ENCODE measurements at places on chromosomes 11 and 22. TPM values are rescaled to one million over a fixed set of nuclear protein-coding genes. Genes with fewer than 3 reads are reported as not detected.

Gene CADM1
- 0.47 TPM for total RNA-seq

Gene SRRD
- total RNA-seq, result 24.8 TPM

Gene ARRB1
- total RNA-seq, result 16.2 TPM

Gene PRR33
- 0.16 TPM for total RNA-seq

DNA sequence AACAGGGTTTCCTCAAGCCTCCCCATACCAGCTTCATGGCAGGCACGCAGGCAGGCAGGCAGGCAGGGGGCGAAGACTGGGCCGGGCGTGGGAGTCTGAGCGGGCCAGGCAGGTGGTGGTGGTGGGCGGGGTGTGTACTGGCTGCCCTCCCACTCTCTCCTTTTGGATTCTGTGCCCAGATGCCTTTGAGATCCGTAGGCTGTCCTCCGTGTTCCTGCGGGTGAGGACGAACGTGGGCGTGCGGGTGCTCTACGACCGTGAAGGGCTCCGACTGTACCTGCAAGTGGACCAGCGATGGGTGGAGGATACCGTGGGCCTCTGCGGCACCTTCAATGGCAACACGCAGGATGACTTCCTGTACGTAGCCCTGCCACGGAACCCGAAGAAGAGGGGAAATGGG, 23.0 kb downstream of the OTOG start:
- no peak for DNase-seq
- H3K36me3 ChIP-seq, result no peaks in the 10 kb centered on the region
- no peaks in the 10 kb centered on the region for H3K27me3 ChIP-seq
- H3K4me1 ChIP-seq, result peaks cover 3% of the 10 kb centered on the region
- no peak overlapping the region for H3K27ac ChIP-seq
- no peak overlapping the region for H3K4me3 ChIP-seq

DNA sequence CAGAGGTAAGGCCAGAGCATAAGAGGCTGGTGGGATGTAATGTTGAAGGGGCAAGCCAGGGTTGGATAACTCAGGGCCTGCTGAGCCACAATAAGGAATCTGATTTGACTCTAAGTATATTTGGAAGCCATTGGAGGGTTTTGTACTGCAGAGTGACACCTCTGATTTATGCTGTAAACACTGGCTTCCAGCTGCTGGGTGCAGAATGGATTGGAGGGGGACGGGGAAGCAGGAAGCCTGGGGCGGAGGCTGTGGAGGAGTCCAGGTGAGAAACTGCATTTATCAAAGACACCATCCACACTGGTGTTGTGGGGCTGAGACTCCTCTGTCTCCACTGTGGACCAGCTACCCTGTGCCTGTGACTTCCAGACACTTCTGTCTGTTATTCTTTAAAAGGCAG, 26.8 kb downstream of the MIAT start:
- H3K4me1 ChIP-seq, result peaks cover 23% of the 10 kb centered on the region
- H3K36me3 ChIP-seq, result peaks cover 32% of the 10 kb centered on the region

- no peak overlapping the region for H3K4me3 ChIP-seq
- H3K36me3 ChIP-seq, result peaks cover 28% of the 10 kb centered on the region
- H3K27me3 ChIP-seq, result no peaks in the 10 kb centered on the region
- H3K27ac ChIP-seq, result no peak overlapping the region
- no peaks in the 10 kb centered on the region for H3K4me1 ChIP-seq
Observed at GRCh38 chr11:28289444-28289843, 181.3 kb downstream of the METTL15 start.

GRCh38 chr11:65584106-65584505, 8.3 kb downstream of the EHBP1L1 start:
- no peaks in the 10 kb centered on the region for H3K27me3 ChIP-seq
- H3K4me1 ChIP-seq, result peaks cover 35% of the 10 kb centered on the region
- H3K36me3 ChIP-seq, result peaks cover 34% of the 10 kb centered on the region
- H3K4me3 ChIP-seq, result no peak overlapping the region
- H3K27ac ChIP-seq, result no peak overlapping the region

GRCh38 chr11:45180179-45180847, 33.9 kb downstream of the PRDM11 start:
- DNase-seq, result peak; percentile 42
- peak overlapping the region; percentile 71 for H3K4me3 ChIP-seq
- H3K4me1 ChIP-seq, result peaks cover 3% of the 10 kb centered on the region
- peak overlapping the region; percentile 64 for H3K27ac ChIP-seq
- H3K36me3 ChIP-seq, result peaks cover 2% of the 10 kb centered on the region

GRCh38 chr11:90407350-90407749, 184.5 kb upstream of the CHORDC1 start:
- no peaks in the 10 kb centered on the region for H3K4me1 ChIP-seq
- H3K27ac ChIP-seq, result no peak overlapping the region
- no peaks in the 10 kb centered on the region for H3K27me3 ChIP-seq
- H3K36me3 ChIP-seq, result no peaks in the 10 kb centered on the region
- H3K4me3 ChIP-seq, result no peak overlapping the region
- DNase-seq, result no peak

GRCh38 chr11:2310073-2310785, 8.4 kb downstream of the TSPAN32 start:
- no peaks in the 10 kb centered on the region for H3K36me3 ChIP-seq
- no peak for DNase-seq
- H3K27me3 ChIP-seq, result no peaks in the 10 kb centered on the region
- peaks cover 29% of the 10 kb centered on the region for H3K4me1 ChIP-seq
- H3K27ac ChIP-seq, result no peak overlapping the region
- H3K4me3 ChIP-seq, result no peak overlapping the region

GRCh38 chr22:24848559-24849168, 42.7 kb downstream of the SGSM1 start:
- no peaks in the 10 kb centered on the region for H3K36me3 ChIP-seq
- H3K4me1 ChIP-seq, result peaks cover 10% of the 10 kb centered on the region
- no peaks in the 10 kb centered on the region for H3K27me3 ChIP-seq
- H3K4me3 ChIP-seq, result no peak overlapping the region

- peak overlapping the region; percentile 46 for H3K27ac ChIP-seq
- H3K27me3 ChIP-seq, result no peaks in the 10 kb centered on the region
- peaks cover 70% of the 10 kb centered on the region for H3K36me3 ChIP-seq
- no peak for DNase-seq
- no peak overlapping the region for H3K4me3 ChIP-seq
- peaks cover 15% of the 10 kb centered on the region for H3K4me1 ChIP-seq
Observed at GRCh38 chr11:93728792-93729128, 12.5 kb downstream of the TAF1D start.

- peak; percentile 20 for DNase-seq
- no peaks in the 10 kb centered on the region for H3K27me3 ChIP-seq
- no peak overlapping the region for H3K27ac ChIP-seq
- peaks cover 54% of the 10 kb centered on the region for H3K4me1 ChIP-seq
- H3K36me3 ChIP-seq, result peaks cover 4% of the 10 kb centered on the region
Observed at GRCh38 chr11:128351168-128351567, 236.2 kb downstream of the ETS1 start.

GRCh38 chr11:73154178-73154577, 12.1 kb upstream of the FCHSD2 start:
- H3K27ac ChIP-seq, result peak overlapping the region; percentile 89
- H3K4me1 ChIP-seq, result peaks cover 49% of the 10 kb centered on the region
- peak overlapping the region; percentile 18 for H3K4me3 ChIP-seq
- H3K36me3 ChIP-seq, result no peaks in the 10 kb centered on the region

- H3K27me3 ChIP-seq, result no peaks in the 10 kb centered on the region
- no peak overlapping the region for H3K4me3 ChIP-seq
- H3K4me1 ChIP-seq, result peaks cover 92% of the 10 kb centered on the region
- peaks cover 53% of the 10 kb centered on the region for H3K36me3 ChIP-seq
- no peak for DNase-seq
- H3K27ac ChIP-seq, result peak overlapping the region; percentile 64
Observed at GRCh38 chr11:96317571-96317970, 25.4 kb downstream of the MAML2 start.

DNA sequence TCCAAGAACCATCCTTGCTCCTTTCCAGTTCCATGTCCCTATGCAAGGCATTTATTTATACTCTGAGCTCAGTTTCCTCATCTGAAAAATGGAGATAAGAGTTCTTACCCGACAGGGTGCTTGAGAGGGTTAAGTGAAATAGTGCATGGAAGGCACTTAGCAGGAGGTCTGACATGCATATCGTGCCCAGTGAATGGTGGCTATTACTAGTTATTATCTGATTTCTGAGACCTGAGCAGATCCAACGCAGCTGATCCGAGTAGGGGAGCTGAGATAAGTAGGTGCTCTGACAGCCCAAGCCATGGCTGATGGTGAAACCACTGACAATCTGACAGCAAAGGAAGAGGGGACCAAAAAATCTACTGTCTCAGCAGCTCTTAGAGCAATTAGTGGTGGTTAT, 24.9 kb downstream of the NAV2 start:
- H3K27me3 ChIP-seq, result peaks cover 5% of the 10 kb centered on the region
- no peak for DNase-seq
- no peaks in the 10 kb centered on the region for H3K36me3 ChIP-seq
- H3K27ac ChIP-seq, result no peak overlapping the region

GRCh38 chr11:30956751-30957150, 370.6 kb upstream of the MPPED2 start:
- no peaks in the 10 kb centered on the region for H3K36me3 ChIP-seq
- no peak for DNase-seq
- H3K27ac ChIP-seq, result no peak overlapping the region
- H3K4me1 ChIP-seq, result no peaks in the 10 kb centered on the region
- no peak overlapping the region for H3K4me3 ChIP-seq

- H3K27ac ChIP-seq, result no peak overlapping the region
- no peaks in the 10 kb centered on the region for H3K36me3 ChIP-seq
- no peaks in the 10 kb centered on the region for H3K4me1 ChIP-seq
- H3K4me3 ChIP-seq, result no peak overlapping the region
Observed at GRCh38 chr11:115761817-115762216, 257.6 kb upstream of the CADM1 start.

GRCh38 chr11:44524751-44525201, 40.7 kb upstream of the CD82 start:
- H3K36me3 ChIP-seq, result no peaks in the 10 kb centered on the region
- no peak for DNase-seq
- H3K4me3 ChIP-seq, result no peak overlapping the region
- H3K4me1 ChIP-seq, result peaks cover 8% of the 10 kb centered on the region
- H3K27ac ChIP-seq, result no peak overlapping the region
- H3K27me3 ChIP-seq, result peaks cover 15% of the 10 kb centered on the region

DNA sequence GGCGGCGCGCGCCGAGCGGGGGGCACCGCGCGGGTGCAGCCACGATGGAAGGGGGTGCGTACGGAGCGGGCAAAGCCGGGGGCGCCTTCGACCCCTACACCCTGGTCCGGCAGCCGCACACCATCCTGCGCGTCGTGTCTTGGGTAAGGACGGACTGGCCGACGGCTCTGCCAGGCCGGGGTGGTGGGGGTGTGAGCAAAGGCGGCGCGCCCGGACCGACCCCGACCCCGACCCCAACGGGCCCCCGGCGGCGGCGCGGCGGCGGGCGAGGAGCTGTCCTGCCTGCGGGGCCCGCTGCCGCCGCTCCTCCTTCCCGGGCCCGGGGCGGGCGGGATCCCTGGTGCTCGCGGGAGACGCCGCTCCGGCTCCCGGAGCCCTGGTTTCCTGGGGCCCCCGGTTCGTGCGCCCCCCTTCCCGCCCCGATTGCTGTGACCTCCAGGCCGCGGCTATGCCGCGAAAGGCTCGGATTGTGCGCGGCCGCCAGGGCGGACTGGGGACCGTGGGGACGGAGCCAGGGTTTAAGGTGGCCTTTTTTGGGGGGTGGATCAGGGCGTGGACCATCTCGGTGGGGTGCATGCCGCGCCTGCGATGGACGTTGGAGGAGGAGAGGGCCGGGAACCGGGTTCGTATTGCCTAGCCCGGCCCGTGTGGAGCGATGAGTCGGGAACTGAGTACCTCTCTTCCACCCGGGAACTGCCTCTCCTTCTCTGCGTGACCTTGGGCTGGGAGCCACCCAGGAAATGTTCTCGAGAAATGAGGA, at the start of gene SYNGR1:
SYNGR1 (plus strand) TSS at position 25 of the 760 bp plus-strand sequence; CDS start at position 45, 20 bp downstream.
- no peaks in the 10 kb centered on the region for H3K36me3 ChIP-seq
- peaks cover 10% of the 10 kb centered on the region for H3K27me3 ChIP-seq
- H3K4me3 ChIP-seq, result peak within 1 kb of the TSS; percentile 82
- peaks cover 11% of the 10 kb centered on the region for H3K4me1 ChIP-seq
- H3K27ac ChIP-seq, result peak within 1 kb of the TSS; percentile 76
